Renal pelvis (tissue), 12 donors: ENCODE measurements at places on chromosomes 3 and 15. TPM values are rescaled to one million over a fixed set of nuclear protein-coding genes. Genes with fewer than 3 reads are reported as not detected.

GRCh38 chr3:33915796-33916546, 117.5 kb downstream of the PDCD6IP start:
- DNase-seq = peak; percentile 45

GRCh38 chr3:172708921-172709773, 1.7 kb downstream of the NCEH1 start:
- DNase-seq = no peak

- DNase-seq = no peak
Observed at GRCh38 chr3:151804267-151804666, 9.6 kb upstream of the AADAC start.

PLAAT1 gene
- 2.6 TPM for polyA plus RNA-seq

- DNase-seq = no peak
Observed at GRCh38 chr15:41692049-41692448, 31.8 kb downstream of the MGA start.

GRCh38 chr3:38986901-38987300, 64.8 kb downstream of the SCN11A start:
- no peak for DNase-seq

GRCh38 chr3:186477876-186478275, 66.3 kb downstream of the CRYGS start:
- DNase-seq = no peak

RHOV gene
- polyA plus RNA-seq = 2.0 TPM

CTNNB1 gene
- 481 TPM for polyA plus RNA-seq

TUSC7 gene
- not detected for polyA plus RNA-seq

TMEM40 gene
- 1.7 TPM for polyA plus RNA-seq

SLC6A1 gene
- polyA plus RNA-seq = 1.2 TPM

- no peak for DNase-seq
Observed at GRCh38 chr3:187667526-187667925, 2.7 kb downstream of the SST start.

- DNase-seq = no peak
Observed at GRCh38 chr3:187943677-187944389, 198.6 kb upstream of the BCL6 start.

ROPN1 gene
- 0.07 TPM for polyA plus RNA-seq

DNA sequence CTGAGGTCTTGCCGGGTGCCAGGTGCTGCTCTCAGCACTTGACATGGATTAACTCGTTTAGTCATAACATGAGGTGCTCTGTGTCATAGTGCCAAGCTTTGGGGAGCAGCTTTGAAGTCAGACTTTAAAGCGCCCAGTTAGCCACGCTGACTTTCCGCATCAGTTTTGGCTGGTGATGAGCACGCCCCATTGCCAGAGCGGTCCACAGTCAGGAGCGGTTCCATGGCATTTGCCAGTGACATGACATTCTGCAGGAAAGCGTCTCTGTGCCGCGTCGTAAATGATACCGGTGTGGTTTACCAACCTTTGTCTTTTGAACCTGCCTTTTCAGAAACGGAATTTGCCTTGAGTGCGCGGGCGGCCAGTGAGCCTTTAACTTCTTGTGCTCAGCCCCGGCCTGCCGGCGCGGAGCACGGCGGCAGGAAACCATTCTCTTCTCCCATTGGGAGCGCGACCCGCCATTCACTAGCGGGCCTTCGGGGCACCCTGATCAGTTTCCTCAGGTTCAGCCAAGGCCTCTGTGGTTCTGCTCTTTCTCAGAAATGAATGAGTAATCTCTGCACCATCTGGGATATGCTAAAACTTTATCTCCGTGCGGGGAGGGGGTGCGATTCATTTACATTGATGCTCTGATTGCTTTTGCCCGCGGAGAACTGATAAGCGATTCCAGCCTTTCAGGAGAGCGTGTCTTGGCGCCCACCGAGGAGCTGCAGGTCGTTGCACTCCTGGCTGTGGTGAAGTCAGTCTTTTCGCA, 1.7 kb upstream of the SLC2A2 start:
- peak; percentile 62 for DNase-seq

C3orf70 gene
- 7.5 TPM for polyA plus RNA-seq

GRCh38 chr3:19543212-19543841, 390.7 kb downstream of the EFHB start:
- peak; percentile 15 for DNase-seq

- DNase-seq = no peak
Observed at GRCh38 chr3:127821394-127821793, 921 bp downstream of the MGLL start.

DNA sequence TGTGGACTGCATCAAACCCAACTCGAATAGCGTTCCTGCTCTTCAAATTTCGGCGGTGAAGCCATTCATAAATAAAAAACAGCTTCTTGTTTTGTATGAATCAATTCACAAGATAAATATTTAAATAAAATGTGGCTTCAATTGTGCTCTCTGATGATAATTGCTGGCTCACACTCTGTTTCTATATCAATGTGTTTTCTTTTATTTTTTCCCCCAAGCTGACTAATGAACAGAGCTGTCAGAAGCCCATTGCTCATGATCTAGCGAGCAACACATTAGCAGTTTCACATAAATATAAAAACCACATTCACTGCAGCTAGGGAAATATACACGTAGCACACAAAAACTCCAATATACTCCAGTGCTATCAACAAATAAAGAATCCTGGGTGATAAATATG, 45.0 kb upstream of the FOXP1 start:
- DNase-seq = no peak

DNA sequence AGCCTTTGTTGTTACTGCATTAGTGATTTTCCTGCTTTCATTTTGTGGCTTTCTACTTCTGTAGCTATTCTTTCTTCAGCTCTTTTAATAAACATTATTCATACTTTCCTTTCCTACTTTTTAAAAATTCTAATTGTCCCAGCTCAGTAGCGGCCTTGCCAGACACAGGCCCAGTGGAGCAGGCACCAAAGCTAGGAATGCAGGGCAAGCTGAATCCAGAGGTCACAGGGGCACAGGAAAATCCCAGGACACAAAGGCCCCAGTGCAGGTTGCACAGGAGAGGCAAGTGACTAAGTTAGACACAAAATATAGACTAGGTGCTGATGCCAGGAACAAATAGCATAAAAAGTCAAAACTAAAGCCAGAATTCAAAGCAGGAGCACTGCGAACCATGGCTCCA, 49.0 kb upstream of the CCDC80 start:
- DNase-seq = no peak

GRCh38 chr3:130707902-130708601, 38.6 kb downstream of the PIK3R4 start:
- no peak for DNase-seq

NLGN1 gene
- polyA plus RNA-seq = 2.2 TPM

CDC25A gene
- polyA plus RNA-seq = 11.0 TPM

DNA sequence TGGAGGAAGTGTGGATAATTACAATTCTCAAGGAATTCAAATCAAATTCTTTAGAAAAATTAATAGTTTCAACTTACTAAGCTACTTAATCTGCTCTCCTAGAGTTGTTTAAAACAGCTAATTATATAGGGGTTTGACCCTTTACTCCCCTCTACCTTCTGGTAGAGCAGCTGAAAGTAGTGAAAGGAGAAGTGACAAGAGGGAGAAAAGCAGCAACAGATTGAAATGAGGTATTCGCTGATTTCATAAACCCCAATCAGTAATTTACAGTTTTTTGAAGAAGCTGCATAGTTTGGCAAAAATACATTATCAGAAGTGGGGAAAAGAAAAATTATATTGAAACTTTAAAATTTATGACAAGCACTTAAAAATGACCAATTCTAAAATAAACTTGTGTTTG, 52.8 kb downstream of the ZMAT3 start:
- DNase-seq = no peak

LYZL4 gene
- polyA plus RNA-seq = not detected

- DNase-seq = peak; percentile 43
Observed at GRCh38 chr3:174949523-174949922, 90.4 kb downstream of the NAALADL2 start.

GRCh38 chr3:100245136-100245535, 15.7 kb upstream of the TBC1D23 start:
- no peak for DNase-seq

GRCh38 chr3:4685673-4686345, 192.7 kb downstream of the ITPR1 start:
- no peak for DNase-seq

DNA sequence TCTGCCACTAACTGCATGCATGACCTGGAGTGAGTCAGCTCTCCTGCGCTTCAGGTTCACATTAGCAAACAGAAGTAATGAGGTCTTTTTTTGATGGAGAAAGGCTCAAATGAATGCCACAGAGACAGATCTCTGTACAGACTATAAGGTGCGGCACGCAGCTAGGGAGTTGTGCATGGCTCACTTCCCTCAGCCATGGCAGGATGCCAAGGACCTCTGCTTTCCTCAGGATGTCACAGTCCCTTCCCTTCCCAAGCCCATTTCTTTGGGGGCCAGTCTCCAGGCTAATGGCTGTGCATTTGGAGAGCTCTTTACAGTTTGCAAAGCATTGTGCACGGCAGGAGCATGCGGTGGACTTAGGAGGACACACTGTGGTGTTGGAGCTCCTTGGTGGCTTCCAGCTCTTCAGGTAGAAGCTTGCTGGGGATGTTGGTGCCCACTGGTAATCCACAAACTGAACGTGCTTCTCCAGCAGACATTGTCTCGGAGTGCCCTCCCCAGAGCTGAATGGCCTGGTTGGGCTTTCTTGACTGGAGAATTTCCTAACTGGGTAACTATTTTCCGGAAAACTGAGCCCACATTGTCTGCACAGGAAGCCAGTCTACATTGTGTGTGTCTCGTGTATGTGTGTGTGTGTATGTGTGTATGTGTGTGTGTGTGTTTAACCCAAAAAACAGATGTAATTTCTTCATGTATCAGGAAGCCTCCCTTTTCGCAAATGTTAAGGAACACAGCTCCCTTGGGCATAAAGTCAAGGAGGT, 172.5 kb upstream of the TLE3 start:
- DNase-seq = no peak

NXPE3 gene
- polyA plus RNA-seq = 7.5 TPM

SLC22A13 gene
- polyA plus RNA-seq = 2.6 TPM

DNA sequence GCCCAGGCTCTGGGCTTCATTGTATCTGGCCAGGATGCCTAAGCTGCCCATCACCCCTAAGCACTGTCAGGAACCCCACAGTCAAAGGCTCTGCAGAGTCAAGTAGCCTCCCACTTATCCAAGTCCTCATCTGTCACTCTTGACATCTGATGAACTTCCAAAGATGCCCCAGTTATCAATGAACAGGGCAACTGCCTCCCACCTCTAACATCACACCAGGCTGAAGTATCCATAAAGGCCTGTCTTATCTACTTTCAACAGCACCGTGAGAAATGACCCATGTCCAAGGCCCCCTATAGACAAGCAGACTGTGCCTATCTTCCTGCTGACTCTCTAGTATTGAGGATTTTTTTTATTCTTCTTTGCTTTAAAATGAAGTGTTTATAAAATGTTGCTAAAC, 56.4 kb downstream of the TRIM69 start:
- DNase-seq = no peak

GRCh38 chr3:31016196-31016595, 121.7 kb upstream of the GADL1 start:
- no peak for DNase-seq

DNA sequence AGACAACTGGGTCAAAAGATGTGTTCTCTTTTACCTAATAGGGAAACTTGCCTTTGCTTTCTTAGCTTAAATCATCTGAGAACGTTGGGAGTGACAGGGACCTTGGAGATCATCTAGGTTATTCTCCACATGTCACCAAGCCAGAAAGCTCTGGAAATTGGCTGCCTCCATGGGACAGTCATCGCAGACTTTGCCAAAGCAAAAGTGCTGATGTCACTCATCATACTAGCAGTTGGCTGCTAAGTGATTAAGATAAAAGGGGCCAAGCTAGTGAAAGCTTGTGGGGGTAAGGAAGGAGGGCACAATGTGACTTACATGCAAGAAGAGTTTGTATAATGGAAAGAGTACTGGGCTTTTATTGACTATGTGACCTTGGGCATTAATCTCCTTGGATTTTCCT, 198.0 kb upstream of the PFN2 start:
- DNase-seq = no peak

- DNase-seq = no peak
Observed at GRCh38 chr15:83991163-83991562, 244.4 kb upstream of the GOLGA6L4 start.

STRC gene
- polyA plus RNA-seq = 0.63 TPM

TIMP4 gene
- 0.86 TPM for polyA plus RNA-seq

- no peak for DNase-seq
Observed at GRCh38 chr15:79170256-79170664, 79.7 kb upstream of the RASGRF1 start.

FBLN2 gene
- polyA plus RNA-seq = 22.9 TPM

VPS39 gene
- 83.8 TPM for polyA plus RNA-seq

SLC51B gene
- 13.3 TPM for polyA plus RNA-seq

NEK10 gene
- 1.7 TPM for polyA plus RNA-seq

DZIP3 gene
- polyA plus RNA-seq = 31.3 TPM

GRCh38 chr3:38579141-38579540, 70.3 kb downstream of the SCN5A start:
- DNase-seq = no peak

GRCh38 chr15:82105451-82106215, 59.8 kb upstream of the MEX3B start:
- no peak for DNase-seq

DNA sequence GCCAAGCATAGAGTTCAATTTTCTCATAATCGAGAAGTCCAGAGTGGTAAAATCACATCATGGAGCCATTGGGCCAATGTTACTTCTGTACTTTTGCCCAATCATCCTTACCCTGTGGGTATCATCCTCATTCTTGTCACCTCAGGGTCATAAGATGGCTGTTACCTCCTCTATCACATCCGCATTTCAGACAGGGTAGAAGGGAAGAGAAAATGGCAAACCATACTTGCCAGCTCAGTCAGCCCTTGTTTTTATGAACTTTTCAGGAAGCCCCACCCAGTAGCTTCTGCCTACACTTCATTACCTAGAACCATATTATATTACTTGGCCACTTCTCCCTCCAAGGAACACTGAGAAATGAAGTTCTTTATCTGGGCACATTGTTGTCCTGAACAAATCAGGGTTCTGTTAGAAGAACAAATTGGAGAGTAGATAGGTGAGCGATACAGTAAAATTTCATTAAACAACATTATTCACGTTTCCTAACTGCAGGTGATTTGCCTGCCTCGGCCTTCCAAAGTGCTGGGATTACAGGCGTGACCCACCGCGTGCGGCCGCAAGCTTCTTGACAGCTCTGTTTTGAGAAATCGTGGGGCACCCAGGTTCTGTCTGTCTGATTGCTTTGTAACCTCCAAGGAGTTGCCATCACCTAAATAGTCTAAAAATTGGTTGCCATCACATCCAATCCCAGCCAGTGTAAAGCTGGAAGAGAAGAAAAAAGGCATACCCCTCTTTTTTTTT, 34.5 kb upstream of the RPN1 start:
- DNase-seq = no peak

DNA sequence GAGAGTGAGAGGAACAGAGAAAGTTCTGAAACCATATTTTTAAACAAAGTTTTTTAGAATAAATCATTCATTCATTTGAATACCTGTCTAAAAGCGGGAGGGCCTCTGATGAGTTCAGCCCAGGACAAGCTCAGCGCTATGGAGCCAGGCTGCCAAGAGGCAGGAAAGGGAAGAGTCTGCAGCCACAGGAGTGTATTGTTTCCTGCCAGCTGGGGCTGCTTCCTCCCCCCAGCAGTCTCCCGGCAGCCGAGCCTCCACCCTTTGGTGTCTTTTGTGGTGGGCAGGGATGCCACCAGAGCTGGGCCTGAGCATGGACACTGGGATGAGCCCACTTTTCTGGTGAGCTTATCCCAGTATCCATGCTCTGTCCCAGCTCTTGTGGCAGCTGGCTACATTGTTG, 199.5 kb upstream of the TPRG1 start:
- no peak for DNase-seq

MYZAP gene
- polyA plus RNA-seq = 6.8 TPM
